ENCODE measurements at places on chromosomes 1 and 21. TPM values are rescaled to one million over a fixed set of nuclear protein-coding genes. Genes with fewer than 3 reads are reported as not detected.

Gene TEKT2
- total RNA-seq, result not detected

Gene FMO1
- total RNA-seq, result not detected

Gene TTLL7
- 0.72 TPM for total RNA-seq

Gene S100B
- not detected for total RNA-seq

Gene KRTAP12-2
- total RNA-seq, result not detected

Gene HHAT
- 2.4 TPM for total RNA-seq

Gene SPRR2B
- total RNA-seq, result not detected

Gene UBL4B
- not detected for total RNA-seq

Gene ZC3H11A
- total RNA-seq, result 59.2 TPM

Gene LENEP
- 0.40 TPM for total RNA-seq

Gene FCRL5
- total RNA-seq, result 7.8 TPM

Gene TMEM200B
- not detected for total RNA-seq

Gene EPHB2
- total RNA-seq, result 2.0 TPM

GRCh38 chr1:206784471-206784903 lies 12.2 kb upstream of the IL10 start:
- H3K27me3 ChIP-seq, result no peaks in the 10 kb centered on the region
- H3K36me3 ChIP-seq, result no peaks in the 10 kb centered on the region

- peaks cover 21% of the 10 kb centered on the region for H3K4me1 ChIP-seq
- peak overlapping the region; percentile 83 for H3K4me3 ChIP-seq
- no peaks in the 10 kb centered on the region for H3K36me3 ChIP-seq
- DNase-seq, result no peak
- H3K27me3 ChIP-seq, result no peaks in the 10 kb centered on the region
- peak overlapping the region; percentile 57 for H3K27ac ChIP-seq
These were observed 891 bp downstream of the RPS6KA1 start for GRCh38 chr1:26530410-26530894.

DNA sequence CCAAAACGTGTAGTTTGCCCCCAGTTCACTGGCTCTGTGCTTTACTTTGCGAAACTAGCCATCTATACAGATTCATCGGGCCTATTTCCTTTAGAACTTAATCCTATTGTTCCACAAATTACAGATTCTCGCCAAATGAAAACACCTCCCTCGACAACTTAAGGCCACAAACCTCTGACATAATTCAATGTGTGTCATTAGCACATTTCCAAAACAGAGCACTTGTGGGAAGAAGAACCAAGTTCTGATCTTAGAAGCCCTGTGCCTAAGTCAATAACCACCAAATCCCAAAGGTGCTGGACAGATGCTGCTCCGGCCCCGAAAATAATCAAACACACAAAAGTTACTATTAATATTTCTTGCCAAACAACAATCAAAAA lies 93.9 kb downstream of the SLC45A1 start:
- H3K4me3 ChIP-seq, result no peak overlapping the region
- H3K27ac ChIP-seq, result no peak overlapping the region
- DNase-seq, result no peak
- H3K36me3 ChIP-seq, result peaks cover 6% of the 10 kb centered on the region
- no peaks in the 10 kb centered on the region for H3K27me3 ChIP-seq

GRCh38 chr1:15963968-15964648 lies 11.8 kb downstream of the ZBTB17 start:
- peaks cover 10% of the 10 kb centered on the region for H3K36me3 ChIP-seq
- peak overlapping the region; percentile 87 for H3K27ac ChIP-seq
- H3K4me1 ChIP-seq, result peaks cover 55% of the 10 kb centered on the region
- no peak for DNase-seq

DNA sequence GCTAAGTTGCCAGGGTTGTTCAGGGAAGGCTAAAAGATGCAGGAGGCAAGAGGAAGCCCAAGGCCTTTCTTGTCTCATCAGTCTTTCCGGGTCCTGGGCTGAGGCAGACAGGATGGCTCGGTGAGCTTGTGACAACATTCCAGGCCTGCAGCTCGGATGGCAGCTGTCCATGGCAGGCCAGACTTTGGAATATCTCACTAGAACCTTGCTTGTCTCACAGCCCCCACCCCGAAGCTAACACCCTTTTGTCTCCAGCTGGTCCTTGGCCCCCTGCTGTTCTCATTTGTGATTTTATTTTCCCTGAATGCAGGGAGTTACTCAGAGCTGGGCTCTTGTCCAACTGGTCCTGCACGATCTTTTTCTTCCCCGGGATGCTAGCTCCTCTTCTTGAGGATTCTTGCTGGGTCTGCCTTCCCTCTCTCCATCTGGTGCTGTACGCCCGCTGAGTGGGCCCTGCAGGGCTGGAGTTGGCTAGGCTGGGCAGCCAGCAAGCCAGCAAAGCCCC lies 477.2 kb upstream of the CAMK1G start:
- peaks cover 58% of the 10 kb centered on the region for H3K4me1 ChIP-seq
- H3K27me3 ChIP-seq, result no peaks in the 10 kb centered on the region
- H3K36me3 ChIP-seq, result no peaks in the 10 kb centered on the region
- no peak overlapping the region for H3K4me3 ChIP-seq
- no peak for DNase-seq

GRCh38 chr1:221097479-221098281 lies 218.4 kb downstream of the HLX start:
- no peak for DNase-seq
- peaks cover 5% of the 10 kb centered on the region for H3K4me1 ChIP-seq
- H3K36me3 ChIP-seq, result no peaks in the 10 kb centered on the region
- H3K4me3 ChIP-seq, result no peak overlapping the region

DNA sequence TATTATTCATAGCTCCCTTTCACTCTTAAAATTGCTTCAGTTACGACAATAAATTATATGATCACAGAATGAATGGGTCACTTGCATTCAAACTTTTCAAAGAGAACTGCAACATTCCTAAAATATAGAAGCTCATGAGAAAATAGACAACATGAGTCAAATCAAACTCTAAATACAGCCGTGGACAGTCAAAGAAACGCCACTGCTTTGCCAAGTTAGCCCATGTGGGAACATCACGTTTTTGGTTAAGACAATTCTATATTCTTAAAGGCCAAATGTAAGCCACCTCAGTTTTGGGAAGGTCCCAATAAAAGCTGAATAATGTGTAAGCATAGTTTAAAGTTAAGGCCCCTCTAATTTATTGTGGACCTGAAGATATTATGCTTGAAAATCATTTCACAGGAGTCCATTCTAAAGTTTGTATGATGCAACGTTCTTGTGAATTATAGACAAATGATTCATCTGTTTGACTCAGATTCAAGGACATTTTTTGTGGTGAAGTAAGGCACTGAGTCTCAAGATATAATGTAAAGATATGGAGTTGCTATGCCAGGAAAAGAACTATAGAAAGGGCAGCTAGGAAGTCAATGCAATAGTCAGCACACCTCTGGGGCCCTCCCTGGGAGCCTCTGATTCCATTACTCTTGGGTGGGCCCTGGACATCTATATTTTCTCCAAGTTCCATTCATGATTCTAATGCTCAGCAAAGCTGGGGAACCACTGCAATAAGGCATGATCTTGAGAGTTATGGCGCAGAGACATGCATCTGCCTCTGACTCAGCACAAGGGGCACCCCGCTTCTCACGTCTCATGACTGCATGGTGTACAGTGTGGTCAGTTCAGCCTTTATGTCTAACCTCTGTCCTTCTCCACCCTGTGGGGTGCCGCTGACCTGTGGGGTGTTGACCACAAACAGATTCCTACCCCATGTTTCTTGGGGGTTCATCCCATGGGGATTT lies 33.9 kb downstream of the ETS2 start:
- H3K4me1 ChIP-seq, result no peaks in the 10 kb centered on the region
- no peaks in the 10 kb centered on the region for H3K27me3 ChIP-seq
- no peak overlapping the region for H3K27ac ChIP-seq
- DNase-seq, result no peak

DNA sequence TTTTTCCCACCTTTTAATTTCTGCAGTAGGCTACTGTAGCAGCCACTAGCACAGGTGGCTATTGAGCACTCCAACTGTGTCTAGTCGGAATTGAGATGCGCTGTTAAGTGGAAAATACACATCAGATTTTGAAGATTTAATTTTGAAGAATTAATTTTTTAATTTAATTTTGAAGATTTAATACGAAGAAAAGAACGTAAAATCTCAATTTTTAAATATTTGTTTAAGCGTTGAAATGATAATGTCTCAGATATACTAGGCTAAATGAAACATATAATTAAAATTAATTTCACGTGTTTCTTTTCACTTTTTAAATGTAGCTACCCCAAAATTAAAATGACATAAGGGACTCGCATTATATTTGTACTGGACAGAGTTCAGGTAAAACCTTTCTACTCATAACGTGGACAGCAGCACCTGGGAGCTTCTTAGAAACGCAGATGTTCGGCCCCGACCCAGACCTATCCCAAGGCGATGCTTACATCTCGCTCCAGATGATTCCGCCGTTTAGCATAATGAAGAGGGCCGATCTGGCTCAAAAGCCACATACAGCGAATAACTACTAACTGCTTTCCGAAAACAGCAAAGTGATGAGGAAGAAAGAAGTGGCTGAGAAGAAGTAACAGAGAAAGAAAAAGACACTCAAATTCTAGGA lies 717 bp downstream of the CRYZL1 start:
- DNase-seq, result no peak
- H3K4me3 ChIP-seq, result peak overlapping the region; percentile 60
- no peaks in the 10 kb centered on the region for H3K4me1 ChIP-seq
- H3K36me3 ChIP-seq, result no peaks in the 10 kb centered on the region
- H3K27ac ChIP-seq, result peak overlapping the region; percentile 76

- H3K4me1 ChIP-seq, result peaks cover 12% of the 10 kb centered on the region
- no peaks in the 10 kb centered on the region for H3K27me3 ChIP-seq
- H3K4me3 ChIP-seq, result peak overlapping the region; percentile 66
- peak; percentile 35 for DNase-seq
- no peaks in the 10 kb centered on the region for H3K36me3 ChIP-seq
These were observed 683 bp downstream of the LRRC8B start for GRCh38 chr1:89525169-89525855.

DNA sequence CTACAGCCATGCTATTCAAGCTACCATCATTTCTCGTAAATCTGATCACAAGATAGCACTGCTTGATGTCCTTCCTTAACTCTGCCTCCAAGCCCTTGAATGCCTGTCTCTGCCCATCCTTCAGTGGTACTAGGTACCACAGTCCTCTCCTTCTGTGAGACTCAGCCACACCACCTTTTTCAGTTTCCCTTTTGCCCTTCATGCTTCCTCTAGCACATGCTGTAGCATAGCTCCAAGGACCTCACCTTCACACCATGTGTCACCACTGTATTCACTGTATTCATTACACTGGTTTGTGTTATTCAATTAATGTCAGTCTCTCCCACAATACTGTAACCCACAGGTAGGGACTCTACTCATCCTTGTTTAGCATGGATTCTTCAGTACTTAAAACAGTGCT lies 8.0 kb upstream of the TP53BP2 start:
- H3K27me3 ChIP-seq, result no peaks in the 10 kb centered on the region
- H3K27ac ChIP-seq, result no peak overlapping the region
- no peak overlapping the region for H3K4me3 ChIP-seq
- H3K4me1 ChIP-seq, result 0 out of 2 replicates have a peak, but pooled peaks cover 3% of the 10 kb centered on the region
- DNase-seq, result no peak
- no peaks in the 10 kb centered on the region for H3K36me3 ChIP-seq

GRCh38 chr1:191279266-191279800 lies 801.7 kb upstream of the BRINP3 start:
- H3K4me3 ChIP-seq, result no peak overlapping the region
- no peaks in the 10 kb centered on the region for H3K27me3 ChIP-seq
- H3K27ac ChIP-seq, result no peak overlapping the region
- H3K4me1 ChIP-seq, result no peaks in the 10 kb centered on the region
- DNase-seq, result no peak

DNA sequence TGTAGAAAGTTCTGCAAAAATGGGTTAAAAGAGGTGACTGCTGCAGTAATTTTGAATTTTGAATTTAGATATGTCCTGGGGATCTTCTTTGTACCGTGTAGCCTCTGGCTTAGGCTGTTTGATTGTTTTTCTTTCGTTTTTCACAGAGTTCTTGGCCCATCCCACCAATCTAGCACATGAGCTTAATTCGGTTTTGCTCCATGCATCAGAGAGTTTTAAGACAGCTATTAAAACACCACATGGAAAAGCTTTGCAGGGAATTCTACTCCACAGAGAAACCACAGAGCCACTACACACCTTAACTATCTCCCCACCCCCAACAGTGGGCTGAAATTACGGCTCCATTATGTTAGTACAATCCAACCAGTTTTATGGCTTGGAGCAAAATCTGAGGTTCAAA lies 25.5 kb downstream of the SPAG17 start:
- no peaks in the 10 kb centered on the region for H3K4me1 ChIP-seq
- no peak overlapping the region for H3K4me3 ChIP-seq
- no peak for DNase-seq
- no peaks in the 10 kb centered on the region for H3K36me3 ChIP-seq
- no peak overlapping the region for H3K27ac ChIP-seq

GRCh38 chr21:44531606-44532564 lies 8.1 kb downstream of the KRTAP10-1 start:
- no peaks in the 10 kb centered on the region for H3K4me1 ChIP-seq
- no peak for DNase-seq
- H3K27me3 ChIP-seq, result no peaks in the 10 kb centered on the region
- H3K27ac ChIP-seq, result no peak overlapping the region
- no peak overlapping the region for H3K4me3 ChIP-seq

- H3K4me3 ChIP-seq, result no peak overlapping the region
- no peaks in the 10 kb centered on the region for H3K27me3 ChIP-seq
- DNase-seq, result no peak
- H3K36me3 ChIP-seq, result peaks cover 8% of the 10 kb centered on the region
These were observed 39.8 kb downstream of the SNAP47 start for GRCh38 chr1:227774821-227775661.

- H3K4me1 ChIP-seq, result no peaks in the 10 kb centered on the region
- no peak for DNase-seq
- no peak overlapping the region for H3K4me3 ChIP-seq
- no peaks in the 10 kb centered on the region for H3K27me3 ChIP-seq
- no peak overlapping the region for H3K27ac ChIP-seq
These were observed 1.2 kb downstream of the MYOM3 start for GRCh38 chr1:24110642-24111261.

- H3K27me3 ChIP-seq, result 0 out of 2 replicates have a peak, but pooled peaks cover 5% of the 10 kb centered on the region
- no peak overlapping the region for H3K27ac ChIP-seq
- H3K36me3 ChIP-seq, result no peaks in the 10 kb centered on the region
- DNase-seq, result no peak
These were observed 242.4 kb upstream of the CAMK1G start for GRCh38 chr1:209341146-209341545.

DNA sequence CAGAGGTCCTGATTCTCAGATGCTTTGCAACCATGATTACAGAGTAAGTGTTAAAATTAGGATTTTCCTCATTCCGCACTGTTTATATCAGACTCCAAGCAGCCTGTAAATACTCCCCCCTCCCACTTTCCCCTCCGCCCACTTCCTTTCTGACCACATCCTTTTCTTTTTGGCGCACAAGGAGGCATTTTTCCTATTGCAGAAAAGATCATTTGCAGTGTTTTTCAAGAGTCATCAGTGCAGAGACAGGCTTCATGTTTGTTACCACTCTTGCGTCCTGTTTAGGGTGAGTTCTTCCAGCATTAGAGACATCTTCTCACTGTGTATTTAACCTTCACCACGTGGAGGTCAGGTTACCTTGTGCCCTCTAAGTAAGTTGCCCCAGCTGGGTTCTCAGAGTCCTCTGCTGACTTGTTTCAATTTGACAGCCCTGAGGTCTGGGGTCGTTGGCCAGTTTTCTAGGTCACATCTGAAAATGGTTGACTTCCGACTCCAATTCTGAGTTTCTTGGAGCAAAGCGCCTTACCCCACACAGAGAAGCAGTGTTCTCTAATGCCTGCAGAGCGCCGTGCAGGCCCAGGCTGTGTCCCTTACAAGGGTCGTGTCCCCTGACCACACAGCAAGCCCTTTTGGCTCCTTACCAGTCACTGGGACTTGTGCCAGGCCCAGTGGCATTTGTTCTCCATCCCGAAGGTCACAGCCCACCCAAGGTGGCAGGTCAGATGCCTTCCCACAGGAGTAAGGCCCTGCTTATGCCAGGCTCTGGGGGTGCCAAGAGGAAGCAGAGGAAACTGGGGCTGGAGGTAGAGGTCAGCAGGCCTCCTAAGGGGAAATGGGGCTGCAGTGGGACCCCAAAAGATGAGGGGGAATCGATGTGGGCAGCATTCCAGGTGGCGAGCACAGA lies 85.6 kb downstream of the FAM78B start:
- H3K27ac ChIP-seq, result no peak overlapping the region
- H3K4me3 ChIP-seq, result no peak overlapping the region
- no peaks in the 10 kb centered on the region for H3K27me3 ChIP-seq
- no peaks in the 10 kb centered on the region for H3K36me3 ChIP-seq
